Activated T-helper 1 cell treated with anti-CD3 and anti-CD28 coated beads, Interleukin-12 subunit alpha, Interleukin-12 subunit beta, Interleukin-2, Interleukin-4 antibody, amounts not matched to agents 30 ng/mL and 10 ng/mL and 1 ng/mL, durations not matched to agents 14 hours and 24 hours and 36 hours (primary cell): ENCODE measurements at places on chromosomes 2 and 18. TPM values are rescaled to one million over a fixed set of nuclear protein-coding genes. Genes with fewer than 3 reads are reported as not detected.

DNA sequence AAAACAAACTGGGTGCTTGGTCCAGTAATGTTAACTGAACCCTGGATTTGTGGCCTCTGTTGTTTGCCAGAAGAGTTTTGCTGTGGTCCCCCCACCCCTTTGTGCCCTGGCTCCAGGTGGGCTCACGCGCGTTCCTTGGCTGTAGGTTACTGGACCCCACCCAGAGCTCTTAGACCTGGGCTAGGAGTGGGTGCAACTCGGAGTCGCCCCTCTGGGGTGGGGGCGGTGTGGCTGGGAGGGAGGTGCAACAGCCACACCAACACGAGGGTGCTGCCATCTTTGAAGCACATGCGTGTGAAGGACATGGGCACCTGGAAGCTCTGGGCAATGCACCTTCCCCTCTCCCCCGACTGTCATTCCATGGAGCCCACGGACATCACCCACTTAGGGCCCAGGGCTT, 92.7 kb downstream of the USP40 start:
- H3K4me1 ChIP-seq: no peaks in the 10 kb centered on the region
- no peak for DNase-seq
- H3K4me3 ChIP-seq: no peak overlapping the region

DNA sequence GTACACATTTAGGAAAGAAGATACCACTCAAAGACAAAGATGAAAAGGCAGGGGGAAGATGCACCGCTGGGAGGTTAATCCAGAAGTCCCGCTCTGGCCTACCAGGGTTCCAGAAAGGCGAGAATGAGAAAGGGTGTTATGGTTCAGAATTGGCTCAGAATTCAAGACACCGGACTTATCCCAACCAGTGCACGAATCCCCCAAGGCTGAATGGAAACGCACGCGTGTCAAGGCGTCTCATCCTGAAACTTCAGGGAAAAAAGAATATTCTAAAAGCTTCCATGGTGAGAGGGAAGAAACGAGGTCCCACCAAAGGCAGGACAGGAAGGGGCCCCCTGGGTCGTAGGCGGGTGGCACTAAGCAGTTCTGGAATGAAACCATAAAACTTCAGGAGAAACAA, 71.9 kb downstream of the SLC66A2 start:
- DNase-seq: no peak
- no peaks in the 10 kb centered on the region for H3K27me3 ChIP-seq
- H3K27ac ChIP-seq: no peak overlapping the region

Gene REG3G
- not detected in 2 replicates for total RNA-seq

- H3K36me3 ChIP-seq: peaks cover 47% of the 10 kb centered on the region
- peaks cover 96% of the 10 kb centered on the region for H3K4me1 ChIP-seq
- H3K27ac ChIP-seq: no peak overlapping the region
- peaks cover 7% of the 10 kb centered on the region for H3K27me3 ChIP-seq
Measured at GRCh38 chr18:44802508-44802907, 121.8 kb downstream of the SETBP1 start.

DNA sequence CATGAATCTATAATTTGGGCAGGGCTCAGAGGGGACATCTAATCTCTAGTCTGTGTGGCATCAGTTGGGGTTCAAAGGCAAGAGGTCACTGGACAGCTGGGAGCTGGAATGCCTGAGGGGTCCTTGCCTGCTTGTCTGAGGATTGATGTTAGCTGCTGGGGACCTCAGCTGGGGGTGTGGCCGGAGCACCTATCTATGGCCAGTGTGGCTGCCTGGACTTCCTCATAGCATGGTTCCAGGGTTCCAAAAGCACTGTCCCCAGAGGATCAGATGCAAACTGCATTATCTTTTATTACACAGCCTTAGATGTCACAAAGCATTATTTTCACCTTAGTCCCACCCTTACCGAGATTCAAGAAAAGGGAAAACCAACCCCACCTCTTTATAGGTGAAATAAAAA, 38.6 kb upstream of the YPEL5 start:
- H3K4me3 ChIP-seq: no peak overlapping the region
- H3K36me3 ChIP-seq: no peaks in the 10 kb centered on the region
- no peaks in the 10 kb centered on the region for H3K4me1 ChIP-seq

DNA sequence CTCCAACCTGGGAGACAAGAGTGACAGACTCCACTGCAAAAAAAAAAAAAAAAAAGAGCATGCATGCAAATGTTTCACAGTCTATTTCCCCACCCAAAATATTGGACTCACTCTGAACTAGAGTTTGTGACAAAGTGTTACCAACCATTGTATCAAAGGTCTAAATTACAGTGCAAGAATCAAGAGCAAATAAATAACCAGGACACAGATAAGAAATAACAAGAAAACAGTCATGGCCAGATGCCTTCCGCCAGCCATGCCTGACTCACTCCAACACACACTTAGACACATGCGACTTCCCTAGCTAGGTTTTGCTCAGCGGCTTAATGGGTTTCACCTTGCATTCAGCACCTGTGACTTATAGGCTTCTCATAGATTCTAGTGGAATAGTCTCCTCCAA, 62.8 kb downstream of the CYB5A start:
- H3K36me3 ChIP-seq: no peaks in the 10 kb centered on the region
- no peak overlapping the region for H3K27ac ChIP-seq
- DNase-seq: no peak

DNA sequence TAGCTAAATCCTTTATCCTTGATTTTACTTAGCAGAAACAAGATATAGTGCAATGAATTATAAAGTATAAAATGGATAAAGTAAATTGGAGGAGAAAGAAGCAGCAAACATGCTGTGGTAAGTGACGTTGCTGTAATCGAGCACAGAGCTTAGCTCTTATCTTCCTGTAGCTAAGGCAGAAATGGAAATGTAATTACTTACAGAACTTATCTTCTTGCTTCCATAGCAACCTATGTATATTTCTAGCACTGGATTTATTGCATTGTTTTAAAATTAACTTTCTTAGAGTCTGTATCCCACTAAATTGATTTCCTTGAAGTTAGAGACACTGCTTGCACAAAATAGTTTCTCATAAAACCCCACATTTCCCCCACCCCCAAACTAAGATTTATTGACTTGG, 130.6 kb upstream of the MC4R start:
- DNase-seq: no peak
- H3K36me3 ChIP-seq: no peaks in the 10 kb centered on the region
- no peaks in the 10 kb centered on the region for H3K4me1 ChIP-seq
- H3K27ac ChIP-seq: no peak overlapping the region
- no peak overlapping the region for H3K4me3 ChIP-seq
